RCC 7860 (cell line): ENCODE measurements at places on chromosomes 7 and 10.
A peak's percentile ranks its signal among the peaks of the same experiment; 100 is the strongest.

GRCh38 chr10:44932517-44933450 is 21.6 kb downstream of the TMEM72 start:
- DNase-seq: peak; percentile 72

DNA sequence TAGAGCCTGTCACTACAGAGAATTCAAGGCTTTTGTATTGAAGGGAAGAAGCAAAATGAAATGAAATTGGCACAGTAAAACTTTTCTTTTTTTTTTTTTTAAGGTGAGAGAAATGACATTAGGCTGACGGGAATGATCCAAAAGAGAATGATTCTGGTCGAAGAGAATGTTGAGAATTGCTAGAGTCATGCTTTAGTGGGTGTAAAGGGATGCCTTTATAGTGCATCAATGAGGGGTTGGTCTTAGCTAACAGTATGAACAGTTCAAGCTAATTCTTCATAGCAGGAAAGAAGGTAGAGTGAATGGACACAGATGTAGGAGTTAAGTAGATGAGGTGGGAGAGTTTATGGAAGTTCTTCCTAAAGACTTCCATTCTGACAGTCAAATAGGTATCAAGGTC is 32.3 kb upstream of the LSM8 start:
- no peak for DNase-seq

DNA sequence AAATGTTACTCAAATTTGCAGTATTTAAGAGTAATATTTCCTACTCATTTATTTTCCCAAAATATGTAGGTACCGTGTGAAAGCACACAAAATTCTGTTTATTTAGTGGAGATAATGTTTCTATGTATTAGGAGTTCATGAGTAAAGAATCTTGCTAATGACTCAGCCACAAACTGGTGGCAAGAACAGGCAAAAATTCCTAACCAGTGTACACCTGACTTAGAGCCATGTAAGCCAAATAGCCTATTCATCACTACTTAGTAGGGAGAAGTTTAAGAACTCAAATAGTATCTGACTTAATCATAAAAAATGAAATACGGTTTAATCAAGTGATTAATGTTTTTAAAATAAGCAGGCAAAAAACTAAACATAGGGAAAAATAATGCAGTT is 169.0 kb downstream of the SRPK2 start:
- peak; percentile 74 for DNase-seq

DNA sequence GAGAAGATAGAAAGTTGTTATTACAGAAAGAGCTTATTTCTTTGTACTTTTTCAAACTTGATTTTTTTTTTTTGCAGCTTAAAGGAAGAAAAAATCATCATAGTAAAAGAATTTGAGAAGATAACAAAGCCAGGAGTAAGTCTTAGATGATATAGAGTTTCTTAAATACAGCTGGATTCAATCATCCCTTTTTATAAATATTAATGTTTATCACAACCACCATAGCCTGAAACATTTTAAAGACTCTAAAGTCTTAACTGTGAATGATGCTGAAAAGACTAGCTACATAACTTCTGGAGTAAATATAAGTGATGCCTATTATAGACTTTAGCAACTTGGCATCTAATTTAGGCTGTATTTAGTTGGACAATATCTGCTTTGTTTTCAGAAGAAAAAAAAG is 54.8 kb upstream of the FGL2 start:
- no peak for DNase-seq

DNA sequence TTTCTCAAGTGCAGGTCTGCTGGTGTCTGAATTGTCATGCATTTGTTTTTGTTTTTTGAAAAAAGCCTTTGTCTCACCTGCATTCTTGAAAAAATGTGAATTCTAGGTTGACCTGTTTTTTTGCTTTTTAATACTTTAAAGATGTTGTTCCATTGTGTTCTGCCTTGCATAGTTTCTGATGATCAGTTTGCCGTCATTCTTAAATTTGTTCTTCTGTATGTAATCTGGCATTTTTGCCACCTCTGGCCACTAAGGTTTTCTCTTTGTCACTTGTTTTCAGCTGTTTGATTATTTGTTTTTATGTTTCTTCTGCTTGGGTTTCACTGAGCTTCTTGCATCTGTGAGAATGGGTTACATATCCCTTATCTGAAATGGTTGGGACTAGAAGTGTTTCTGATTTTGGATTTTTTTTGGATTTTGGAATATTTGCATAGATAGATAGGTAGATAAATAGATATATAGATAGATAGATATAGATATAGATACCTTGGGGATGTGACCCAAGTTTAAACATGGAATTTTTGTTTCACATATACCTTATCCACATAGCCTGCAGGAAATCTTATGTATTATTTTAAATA is 16.5 kb downstream of the MGMT start:
- DNase-seq: no peak
